ENCODE measurements at places on chromosomes 11 and 22.

GRCh38 chr22:43228330-43228729, 41.4 kb upstream of the TTLL12 start:
- DNase-seq = peak; percentile 28

DNA sequence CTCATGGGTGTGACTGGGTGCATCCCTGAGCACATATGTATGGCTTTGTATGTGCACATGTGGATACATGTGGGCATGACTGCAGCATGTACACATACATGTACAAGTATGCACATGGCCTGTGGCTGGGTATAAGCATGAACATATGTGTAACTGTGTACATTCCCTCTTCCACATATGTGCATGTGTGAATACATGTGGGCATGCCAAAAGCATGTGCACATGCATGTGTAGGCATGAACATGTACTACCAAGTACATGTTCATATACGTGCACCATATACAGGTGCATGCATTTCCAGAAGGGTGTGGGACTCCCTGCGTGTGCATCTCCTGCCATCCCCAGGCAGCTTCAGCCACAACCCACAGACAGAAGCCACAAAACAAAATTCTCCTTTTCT, 208.2 kb downstream of the MN1 start:
- DNase-seq = no peak

- no peak for DNase-seq
Measured at GRCh38 chr11:65125197-65126056, 3.3 kb downstream of the MRPL49 start.

DNA sequence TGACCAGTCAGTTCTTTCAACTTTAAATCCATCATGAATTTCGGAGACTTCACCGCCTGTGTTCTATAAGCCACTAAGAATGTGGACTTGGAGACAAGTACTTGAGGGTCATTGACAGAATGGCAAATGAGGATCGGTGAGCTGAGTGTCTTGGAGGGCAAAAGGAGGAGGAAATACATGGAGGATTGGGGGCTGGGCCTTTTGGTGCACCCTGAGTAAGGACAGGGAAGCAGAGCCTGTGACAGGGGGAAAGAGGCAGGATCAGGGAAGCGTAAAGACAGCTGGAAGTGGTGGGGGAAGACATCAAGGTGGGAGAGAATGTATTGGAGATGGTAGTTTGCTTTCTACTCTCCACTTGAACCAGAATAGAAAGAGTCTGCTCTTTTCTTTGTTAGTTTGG, 70.4 kb upstream of the MTMR2 start:
- no peak for DNase-seq

DNA sequence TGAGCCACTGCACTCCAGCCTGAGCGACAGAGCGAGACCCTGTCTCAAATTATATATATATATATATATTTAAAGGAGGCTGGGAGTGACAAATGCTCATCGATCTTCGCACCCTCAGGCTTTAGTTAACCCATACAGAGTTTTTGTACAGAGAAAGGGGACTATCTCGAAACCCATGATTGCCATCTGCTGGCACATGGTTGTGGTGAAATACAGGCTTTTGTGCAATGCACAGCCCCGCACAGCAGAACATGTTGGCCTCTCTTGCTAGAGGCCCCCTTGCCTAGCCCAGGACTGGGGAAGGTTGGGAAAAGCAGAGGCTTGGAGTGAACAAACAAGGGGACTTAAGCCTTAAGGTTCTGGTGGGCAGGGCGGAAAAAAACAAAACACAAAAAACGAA, 3.6 kb downstream of the MYBPC3 start:
- DNase-seq = peak; percentile 35

DNA sequence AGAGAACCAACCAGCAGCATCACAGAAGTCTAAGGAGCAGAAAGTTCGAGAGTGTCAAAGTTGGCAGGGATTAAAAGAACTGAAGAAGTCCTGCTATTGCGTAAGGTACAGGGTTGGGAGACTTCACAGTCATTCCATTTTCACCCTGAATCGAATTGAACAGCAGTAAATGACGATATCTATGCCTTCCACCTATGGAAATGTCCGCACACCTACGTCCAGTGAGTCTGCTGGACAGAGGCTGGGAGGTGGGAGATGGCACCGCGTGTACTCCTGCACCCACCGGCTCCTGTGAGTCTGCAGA, 116.7 kb downstream of the MICAL3 start:
- no peak for DNase-seq

DNA sequence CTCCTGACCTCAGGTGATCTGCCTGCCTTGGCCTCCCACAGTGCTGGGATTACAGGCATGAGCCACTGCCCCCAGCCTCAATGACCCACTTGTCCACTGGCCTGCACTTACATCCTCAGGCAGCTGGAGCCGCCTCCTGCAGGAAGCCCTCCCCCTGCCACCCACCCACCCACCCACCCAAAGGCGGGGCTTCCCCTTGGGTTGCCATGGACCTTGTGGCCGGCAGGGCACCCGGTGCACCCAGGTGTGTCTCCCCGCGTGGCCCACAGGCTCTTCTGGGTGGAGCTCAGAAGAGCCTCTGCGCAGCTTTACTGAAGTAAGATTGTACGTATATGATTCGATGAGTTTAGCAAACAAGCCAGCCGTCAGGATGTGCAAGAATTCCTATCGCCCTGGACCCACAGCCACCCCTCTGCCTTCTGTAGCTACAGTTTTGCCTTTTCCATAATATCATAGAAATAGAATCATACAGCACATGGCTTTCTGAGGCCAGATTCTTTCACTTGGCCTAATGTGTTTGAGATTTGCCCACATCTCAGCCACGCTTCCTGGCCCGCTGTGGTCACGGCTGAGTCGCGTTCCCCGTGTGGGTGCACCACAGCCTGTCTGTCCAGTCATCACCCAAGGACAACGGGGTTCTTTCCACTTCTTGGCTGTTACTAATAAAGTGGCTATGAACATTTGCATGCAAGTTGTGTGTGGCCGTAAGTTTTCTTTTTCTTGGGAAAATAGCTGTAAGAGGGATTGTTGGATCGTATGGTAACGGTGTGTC, 5.3 kb upstream of the BRSK2 start:
- peak; percentile 15 for DNase-seq

GRCh38 chr11:118789501-118790356, 1.2 kb downstream of the DDX6 start:
- peak; percentile 46 for DNase-seq
